ENCODE measurements at places on chromosomes 7 and 10. TPM values are rescaled to one million over a fixed set of nuclear protein-coding genes. Genes with fewer than 3 reads are reported as not detected.

DNA sequence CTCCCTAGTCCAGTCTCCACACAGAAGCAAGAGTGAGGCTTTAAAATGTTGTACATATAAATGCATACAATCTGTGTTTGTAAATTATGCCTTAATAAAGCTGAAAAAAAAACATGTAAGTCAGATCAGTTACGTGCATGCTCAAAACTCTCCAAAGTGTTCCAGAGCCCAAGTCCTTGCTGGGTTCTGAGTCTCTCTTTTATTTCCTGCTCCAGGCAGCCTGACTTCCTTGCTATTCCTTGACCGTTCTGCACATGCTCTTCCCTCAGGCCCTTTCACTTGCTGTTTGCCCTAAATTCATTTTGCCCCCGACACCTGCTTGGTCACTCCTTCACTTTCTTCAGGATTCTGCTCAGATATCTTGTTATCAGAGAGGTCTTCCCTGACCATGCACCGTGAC lies 770.1 kb downstream of the PHTF2 start:
- no peak for DNase-seq

Gene CXCL12
- total RNA-seq: 169 TPM

Gene PHYHIPL
- 2.6 TPM for total RNA-seq

GRCh38 chr10:129605266-129605985 lies 138.4 kb downstream of the MGMT start:
- no peak for DNase-seq

Gene TRIM50
- not detected for total RNA-seq

GRCh38 chr7:140049339-140050024 lies 13.3 kb downstream of the PARP12 start:
- DNase-seq: no peak

- DNase-seq: no peak
Observed at GRCh38 chr10:100303724-100304319, 17.3 kb upstream of the BLOC1S2 start.

- no peak for DNase-seq
Observed at GRCh38 chr7:70637726-70638125, 494.2 kb upstream of the GALNT17 start.

- no peak for DNase-seq
Observed at GRCh38 chr7:69184339-69184738, 413.9 kb upstream of the AUTS2 start.

DNA sequence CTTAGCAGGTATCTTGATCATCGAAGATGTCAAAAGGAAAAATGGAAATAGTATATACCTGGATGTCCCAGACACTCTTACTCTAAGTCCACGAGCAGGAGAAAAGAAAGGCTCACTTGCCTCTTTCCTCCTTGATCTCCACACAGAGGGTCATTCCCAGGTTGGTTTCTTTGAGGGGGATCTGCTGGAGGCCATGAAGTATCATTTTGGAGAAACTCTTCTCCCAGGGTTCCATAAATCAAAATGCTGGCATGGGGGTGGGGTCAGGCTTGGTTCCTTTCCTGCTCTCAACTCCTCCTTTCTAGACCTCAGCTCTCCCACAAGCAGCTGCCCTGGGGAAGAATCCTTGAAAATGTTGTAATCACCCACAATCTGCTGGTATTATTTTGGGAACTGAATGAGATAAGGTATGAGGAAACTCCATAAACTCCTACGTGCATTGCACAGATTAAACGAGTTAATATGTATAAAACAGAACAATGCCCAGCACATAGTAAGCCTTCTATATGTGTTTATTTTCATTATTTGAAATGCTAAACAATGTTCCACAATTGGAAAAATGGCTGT lies 54.4 kb downstream of the PRKCQ start:
- no peak for DNase-seq

DNA sequence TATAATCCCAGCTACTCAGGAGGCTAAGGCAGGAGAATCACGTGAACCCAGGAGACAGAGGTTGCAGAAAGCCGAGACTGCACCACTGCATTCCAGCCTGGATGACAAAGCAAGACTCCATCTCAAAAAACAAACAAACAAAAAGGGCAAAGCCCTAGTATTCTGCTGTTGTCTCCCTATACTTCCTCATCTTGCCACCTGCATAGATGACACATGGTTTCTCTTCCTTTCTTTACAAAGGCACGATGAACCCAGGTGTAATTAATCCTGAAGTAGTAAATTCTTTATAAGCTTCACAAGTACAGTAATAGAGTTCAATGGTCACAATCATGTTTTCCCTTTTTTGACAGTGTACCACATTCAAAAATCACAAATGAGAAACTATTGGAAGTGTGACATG lies 9.8 kb upstream of the ZNF727 start:
- DNase-seq: no peak

DNA sequence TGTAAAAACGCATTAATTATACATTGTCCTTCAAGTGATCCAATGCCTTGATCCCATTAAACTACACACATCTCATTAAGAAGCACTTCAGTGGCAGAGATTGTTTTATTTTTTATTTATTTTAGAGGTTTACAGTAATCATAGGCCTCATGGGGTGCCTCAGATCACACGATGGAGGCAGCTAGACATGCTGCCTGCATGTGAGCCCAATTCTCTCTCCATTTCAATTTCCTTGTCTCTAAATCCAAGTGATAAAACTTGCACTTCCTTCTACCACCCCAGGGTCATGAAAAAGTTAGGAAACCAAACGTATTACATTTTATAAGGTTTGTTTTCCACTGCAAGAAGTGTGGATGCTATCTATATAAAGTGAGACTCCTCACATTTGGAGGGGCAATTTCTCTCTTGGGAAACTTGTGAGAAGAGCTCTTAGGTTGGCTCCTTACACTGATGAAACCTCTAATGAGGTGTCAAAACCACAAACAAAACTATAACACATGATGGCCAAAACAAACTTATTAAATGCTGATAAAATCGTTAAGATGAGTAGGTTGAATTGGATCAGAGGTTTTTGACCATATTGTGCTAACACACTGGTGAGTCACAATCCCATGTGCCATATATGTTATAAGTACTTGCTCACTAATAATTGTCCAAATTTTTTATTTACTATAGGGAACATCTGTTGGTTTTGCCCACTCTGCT lies 22.3 kb upstream of the XPNPEP1 start:
- no peak for DNase-seq

Gene FASTK
- total RNA-seq: 110 TPM

GRCh38 chr10:110425684-110426293 lies 71.9 kb upstream of the DUSP5 start:
- DNase-seq: no peak

Gene SUN3
- total RNA-seq: not detected

Gene CDK1
- total RNA-seq: 2.0 TPM

- DNase-seq: no peak
Observed at GRCh38 chr10:65213170-65213569, 1692.0 kb downstream of the REEP3 start.

Gene FRAT1
- 4.6 TPM for total RNA-seq

DNA sequence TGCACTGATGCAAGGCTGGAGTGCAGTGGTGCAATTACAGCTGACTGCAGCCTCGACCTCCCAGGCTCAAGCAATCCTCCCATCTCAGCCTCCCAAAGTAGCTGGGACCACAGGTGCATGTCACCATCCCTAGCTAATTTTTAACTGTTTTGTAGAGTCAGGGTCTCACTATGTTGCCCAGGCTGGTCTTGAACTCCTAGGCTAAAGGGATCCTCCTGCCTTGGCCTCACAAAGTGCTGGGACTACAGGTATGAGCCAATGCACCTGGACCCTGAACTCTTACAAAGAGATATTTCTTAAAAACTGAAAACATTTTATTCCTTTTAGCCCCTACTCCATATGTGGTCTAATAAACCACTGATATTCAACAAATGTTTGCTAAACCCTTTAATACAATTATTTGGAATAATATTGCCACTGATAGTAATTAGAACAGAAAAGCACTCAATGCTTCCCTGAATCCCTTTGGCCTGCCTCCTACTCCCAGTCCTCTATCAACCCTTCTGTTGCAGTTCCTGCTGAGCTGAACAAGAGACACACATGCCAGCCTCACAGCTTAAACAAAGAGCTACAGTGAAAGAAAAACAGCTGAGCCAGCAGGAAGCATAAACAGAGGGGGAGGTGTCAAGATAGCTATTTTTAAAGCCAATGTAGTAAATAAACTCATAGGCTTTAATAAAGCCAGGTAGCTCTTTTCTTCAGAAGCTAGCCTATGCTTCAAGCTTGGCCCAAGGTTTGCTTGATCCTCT lies 7.0 kb upstream of the GNAI1 start:
- DNase-seq: no peak

Gene LRRC18
- not detected for total RNA-seq

Gene NRP1
- 66.9 TPM for total RNA-seq

GRCh38 chr10:47288916-47289495 lies 11.0 kb upstream of the GDF10 start:
- DNase-seq: no peak

DNA sequence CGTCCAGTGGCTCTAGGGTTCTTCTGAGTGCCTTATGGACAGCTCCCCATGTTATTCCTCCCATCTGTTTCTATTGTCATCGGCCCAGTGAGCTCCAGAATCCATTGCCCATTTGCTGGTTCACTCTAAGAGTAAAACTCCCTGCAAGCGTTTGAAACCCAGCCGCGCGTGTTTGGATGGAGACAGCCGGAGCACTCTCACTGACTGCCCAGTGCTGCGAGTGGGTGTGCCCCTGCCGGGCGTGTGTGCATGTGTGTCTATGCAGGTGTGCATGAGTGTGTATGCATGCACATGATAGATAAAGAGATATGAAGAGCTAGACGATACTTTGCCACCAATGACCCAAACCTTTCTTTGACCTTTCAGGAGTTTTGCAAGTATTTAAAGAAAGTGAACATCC lies 347.2 kb upstream of the MKI67 start:
- DNase-seq: no peak

DNA sequence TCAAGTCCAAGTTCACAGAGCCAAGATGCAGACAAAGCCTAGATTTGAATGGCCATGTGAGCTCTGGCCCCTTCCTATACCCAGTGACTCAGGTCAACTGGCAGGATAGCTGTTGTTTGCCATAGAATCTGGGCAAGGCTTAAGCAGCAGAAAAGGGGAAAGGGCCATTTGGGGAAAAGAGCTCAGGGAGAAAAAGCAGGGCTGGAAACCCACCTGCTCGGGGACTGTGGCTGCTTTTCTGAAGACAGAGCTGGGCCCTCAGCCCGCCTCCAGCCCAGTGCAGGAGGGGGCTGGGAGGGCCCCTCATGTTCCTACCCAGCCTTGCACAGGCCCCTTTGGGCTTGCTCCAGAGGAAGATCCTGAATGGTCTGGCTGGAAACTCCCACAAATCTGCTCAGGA lies 32.6 kb upstream of the HABP2 start:
- DNase-seq: no peak

DNA sequence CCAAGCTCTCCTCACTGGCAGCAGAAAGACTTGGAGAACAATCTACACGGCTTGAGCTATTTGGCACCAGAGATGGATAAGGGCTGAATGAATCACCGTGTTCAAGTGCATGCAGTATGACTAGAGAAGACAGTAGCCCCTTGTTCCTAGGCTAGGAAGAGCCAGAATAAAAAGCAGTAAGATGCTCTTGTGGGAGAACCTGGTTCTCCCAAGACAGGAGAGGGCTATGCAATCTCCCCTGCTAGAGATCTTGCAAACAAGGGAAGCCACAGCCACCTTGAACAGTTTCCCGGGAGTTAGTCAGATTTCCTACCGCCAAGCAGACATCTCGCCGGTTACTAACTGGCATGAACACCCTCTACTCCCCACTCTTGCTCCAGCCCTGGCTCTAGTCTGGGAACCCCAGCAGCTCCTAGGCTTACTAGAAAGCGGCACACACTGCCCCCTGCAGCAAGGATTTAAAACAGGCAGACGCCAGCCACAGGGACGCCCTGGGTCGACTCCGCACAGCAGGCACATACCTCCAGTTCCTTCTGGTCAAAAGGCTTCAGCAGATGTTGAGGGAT lies 107.3 kb downstream of the SMURF1 start:
- no peak for DNase-seq

GRCh38 chr10:14456870-14457266 lies 126.1 kb upstream of the FRMD4A start:
- DNase-seq: no peak

GRCh38 chr7:77473229-77474005 lies 57.3 kb upstream of the GSAP start:
- DNase-seq: no peak

GRCh38 chr7:158278745-158279320 lies 308.8 kb downstream of the PTPRN2 start:
- no peak for DNase-seq

DNA sequence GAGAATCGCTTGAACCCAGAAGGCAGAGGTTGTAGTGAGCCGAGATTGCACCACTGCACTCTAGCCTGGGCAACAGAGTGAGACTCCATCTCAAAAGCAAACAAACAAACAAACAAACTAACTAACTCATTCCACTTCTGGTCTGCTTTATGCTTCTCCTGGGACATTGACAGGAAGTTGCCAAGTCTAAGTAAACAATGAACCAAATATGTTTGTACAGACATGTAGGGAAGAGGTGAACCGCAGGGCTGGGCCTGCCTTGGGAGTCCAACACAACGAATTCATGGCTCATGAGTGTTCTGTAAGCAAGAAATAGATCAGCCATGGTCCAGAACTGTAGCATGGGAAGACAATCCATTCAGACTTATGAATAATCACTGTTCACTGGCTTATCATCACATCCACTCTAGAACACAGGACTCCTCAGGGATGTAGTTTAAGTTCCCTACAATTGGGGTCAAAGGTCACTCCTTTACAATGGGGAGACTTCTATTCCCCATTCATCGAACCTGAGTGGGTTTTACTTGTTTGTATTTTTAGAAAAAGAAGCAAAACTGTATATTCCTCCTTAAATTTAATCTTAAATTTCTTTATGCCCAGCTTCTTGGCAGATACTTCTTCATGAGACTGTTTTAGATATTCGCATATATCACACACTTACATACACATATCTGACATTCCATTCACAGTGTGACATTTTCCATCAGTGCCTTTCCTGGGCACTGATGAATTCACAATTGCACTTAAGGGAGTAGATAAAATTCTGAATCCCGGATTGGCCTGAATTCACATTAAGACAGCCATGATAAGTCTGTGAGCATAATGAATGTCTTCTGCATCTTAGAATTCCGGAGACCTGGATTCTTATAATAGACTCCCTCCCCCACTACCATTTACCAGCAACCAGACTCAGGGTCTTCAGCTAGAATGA lies 159.1 kb upstream of the EEPD1 start:
- no peak for DNase-seq

Gene CHCHD2
- total RNA-seq: 220 TPM

DNA sequence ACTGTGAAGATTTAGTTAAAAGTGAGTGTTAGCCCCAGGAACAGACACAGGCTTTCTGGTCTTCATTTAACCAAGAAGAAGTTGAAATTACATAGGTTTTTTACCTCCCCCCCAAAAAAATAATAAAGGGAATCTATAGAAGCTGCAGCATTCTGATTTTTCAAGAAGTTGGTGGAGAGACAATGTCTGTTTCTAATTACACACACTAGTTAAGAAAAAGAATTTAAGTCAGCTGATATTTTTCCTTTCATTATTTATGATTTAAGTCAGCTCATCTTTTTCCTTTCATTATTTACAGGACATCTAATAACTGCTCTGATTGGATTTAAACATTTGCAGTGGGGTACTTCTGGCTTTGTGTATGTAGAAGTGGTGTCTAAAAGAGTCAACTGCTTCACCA lies 201.4 kb upstream of the NRP1 start:
- no peak for DNase-seq

- no peak for DNase-seq
Observed at GRCh38 chr10:120598386-120598785, 141.4 kb downstream of the PLPP4 start.

Gene C10orf62
- total RNA-seq: 1.2 TPM

Gene ITGB8
- total RNA-seq: 11.9 TPM

- DNase-seq: no peak
Observed at GRCh38 chr10:13668126-13668525, 81.4 kb downstream of the PRPF18 start.

- DNase-seq: no peak
Observed at GRCh38 chr10:112619556-112619955, 172.5 kb downstream of the VTI1A start.

Gene SORBS1
- total RNA-seq: 1,110 TPM
